ENCODE measurements at places on chromosomes 1 and 21.

DNA sequence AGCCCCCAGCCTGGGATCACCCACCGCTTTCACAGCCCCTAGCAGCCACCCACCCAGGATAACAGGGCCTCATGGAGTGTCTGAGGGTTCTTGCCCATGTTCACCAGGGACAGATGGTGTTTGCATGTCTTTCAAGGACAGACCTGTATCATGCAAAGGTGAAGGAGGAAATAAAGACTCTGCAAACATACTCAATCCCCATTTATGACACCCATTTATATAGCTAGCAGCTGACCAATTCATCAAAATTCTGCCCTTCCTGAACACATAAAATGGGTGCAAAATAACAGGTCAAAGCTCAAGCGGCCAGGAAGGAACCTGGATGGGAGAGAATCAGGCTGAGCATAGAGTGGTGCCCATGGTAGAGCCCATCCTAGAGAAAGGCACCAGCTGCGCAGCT is 32.8 kb upstream of the LYPD8 start:
- DNase-seq, result no peak

DNA sequence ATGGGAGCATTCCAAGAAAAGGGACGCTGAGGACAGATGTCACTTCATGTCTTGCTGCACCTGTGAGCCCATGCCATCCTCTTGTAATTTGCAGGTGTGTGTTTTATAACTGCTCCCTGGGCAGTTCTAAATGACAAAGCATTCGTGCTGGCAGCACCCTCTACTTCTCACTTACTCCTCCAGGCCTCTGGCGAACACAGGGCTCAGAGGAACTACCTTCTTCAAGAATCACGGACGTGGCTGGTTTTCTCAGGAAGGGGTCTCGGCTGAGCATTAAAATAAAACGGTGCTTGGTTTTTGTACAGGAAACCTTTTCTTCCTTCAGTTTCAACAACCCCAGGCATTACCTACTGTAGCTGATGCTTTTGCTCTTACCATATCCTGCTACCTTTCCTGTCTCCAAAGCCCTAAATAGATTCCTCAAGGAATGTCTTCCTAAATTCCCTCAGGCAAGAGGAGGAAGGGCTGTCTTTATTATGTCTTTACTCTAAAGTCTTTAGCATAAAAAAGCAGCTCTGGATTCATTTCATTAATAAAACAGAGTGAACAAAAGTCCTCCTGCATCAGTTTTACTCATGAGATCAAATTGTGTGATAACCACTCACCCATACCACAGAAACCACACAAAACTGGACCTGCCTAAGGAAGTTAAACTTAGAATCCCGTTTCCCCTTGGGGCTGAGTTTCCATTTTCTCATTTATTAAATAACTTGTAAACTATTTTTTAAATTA is 79.0 kb upstream of the MAP10 start:
- peak; percentile 64 for DNase-seq

DNA sequence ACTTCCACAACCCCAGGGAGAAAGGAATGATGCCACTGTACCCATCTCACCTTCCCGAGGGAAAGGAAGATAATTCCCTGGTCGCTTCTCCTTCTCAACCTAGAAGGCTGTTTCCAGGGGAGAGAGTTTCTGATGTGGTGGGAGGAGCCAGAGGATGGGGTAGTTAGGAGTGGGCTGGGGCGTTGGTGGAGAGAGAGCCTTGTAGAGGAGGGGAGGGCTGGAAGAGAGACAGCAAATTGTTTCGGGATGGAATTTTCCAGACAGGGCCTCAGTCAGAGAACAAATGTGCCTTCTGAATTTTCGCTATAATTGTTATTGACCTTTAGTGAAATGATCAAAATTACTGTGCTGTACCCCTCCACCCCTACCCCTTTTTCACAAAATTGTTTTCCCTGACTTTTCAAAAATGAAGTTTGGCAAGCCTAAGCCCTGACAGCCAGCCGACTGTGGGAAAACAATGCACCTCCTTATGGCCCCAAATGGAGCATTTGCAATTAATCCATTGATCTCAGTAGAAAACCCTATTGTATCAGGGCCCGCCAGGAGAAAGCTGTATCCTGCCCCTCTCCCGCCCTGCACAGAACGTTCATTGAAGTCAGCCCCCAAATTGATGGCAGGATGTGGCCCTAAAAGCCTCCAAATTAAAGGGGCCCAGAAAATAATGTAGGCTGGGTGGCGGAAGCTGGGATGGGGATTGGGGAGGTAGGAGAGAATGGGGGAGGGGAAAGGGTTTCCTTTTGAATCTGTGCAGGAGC is 69.1 kb upstream of the JUN start:
- DNase-seq, result no peak

GRCh38 chr1:166988974-166989515 is at the start of gene MAEL:
TSS of gene MAEL (plus strand) at chr1:166989280. CDS start at chr1:166989353, 73 bp downstream.
- DNase-seq, result no peak

- no peak for DNase-seq
Observed at GRCh38 chr1:21200767-21201166, 24.1 kb upstream of the EIF4G3 start.

- no peak for DNase-seq
Observed at GRCh38 chr1:169196161-169196560, 89.7 kb downstream of the ATP1B1 start.
